ENCODE measurements at places on chromosomes 2 and 18.

GRCh38 chr2:139721411-139721995 is 941.3 kb upstream of the NXPH2 start:
- DNase-seq: no peak

GRCh38 chr18:67845035-67845434 is 328.5 kb upstream of the DSEL start:
- no peak for DNase-seq

- DNase-seq: no peak
Observed at GRCh38 chr2:39218391-39218790, 25.4 kb downstream of the CDKL4 start.

DNA sequence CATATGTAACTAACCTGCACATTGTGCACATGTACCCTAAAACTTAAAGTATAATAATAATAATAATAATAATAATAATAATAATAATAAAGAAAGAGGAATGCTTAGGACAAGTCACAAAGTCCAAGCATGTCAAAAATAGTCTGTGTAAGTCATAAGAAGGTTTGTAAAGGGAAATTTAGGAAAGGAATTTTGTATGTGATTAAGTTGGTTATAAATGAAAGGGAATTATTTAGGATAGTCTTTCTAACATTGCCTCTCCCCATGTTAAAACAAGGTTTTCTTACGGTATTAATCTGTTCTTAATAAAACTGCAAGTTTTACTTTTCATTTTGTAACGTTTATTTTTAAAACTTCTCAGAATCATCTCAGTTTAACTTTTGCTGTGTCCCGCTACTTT is 62.8 kb downstream of the SESTD1 start:
- DNase-seq: no peak

DNA sequence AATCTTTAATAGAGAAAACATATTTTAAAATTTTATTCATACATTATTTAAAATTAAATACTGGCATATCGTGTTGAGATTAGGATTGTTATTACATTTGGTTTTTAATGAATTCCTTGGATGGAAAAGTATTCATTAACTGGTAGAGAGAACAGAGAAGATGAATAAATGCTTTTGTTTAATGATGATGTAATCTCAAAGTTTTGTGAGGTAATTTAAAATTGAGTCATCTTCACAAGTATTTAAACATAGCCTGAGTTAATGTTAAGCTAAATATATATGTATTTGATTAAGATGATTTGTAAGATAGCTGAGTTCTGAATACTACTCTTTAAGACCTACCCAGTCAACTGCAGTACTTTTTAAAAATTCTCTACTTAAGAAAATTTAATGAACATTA is 713.4 kb upstream of the VRK2 start:
- no peak for DNase-seq

DNA sequence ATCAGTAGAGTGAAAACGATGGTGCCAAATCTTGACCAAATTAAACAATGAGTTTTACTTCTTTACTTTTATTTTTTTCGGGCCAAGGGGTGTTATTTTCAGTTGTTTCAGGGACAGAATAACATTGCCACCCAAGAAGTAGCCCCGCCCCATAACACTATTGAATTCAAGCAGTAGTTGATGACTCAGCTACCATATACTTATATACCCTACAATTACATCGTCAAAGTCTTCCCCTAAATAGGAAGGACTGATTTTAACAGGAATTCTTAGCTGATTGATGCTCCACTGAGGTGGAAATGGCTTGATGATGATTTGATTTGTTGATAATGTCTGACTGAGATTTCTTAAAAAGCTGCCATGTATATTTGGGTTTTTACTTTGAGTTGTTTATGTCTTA is 24.7 kb downstream of the LYPD6B start:
- DNase-seq: no peak

DNA sequence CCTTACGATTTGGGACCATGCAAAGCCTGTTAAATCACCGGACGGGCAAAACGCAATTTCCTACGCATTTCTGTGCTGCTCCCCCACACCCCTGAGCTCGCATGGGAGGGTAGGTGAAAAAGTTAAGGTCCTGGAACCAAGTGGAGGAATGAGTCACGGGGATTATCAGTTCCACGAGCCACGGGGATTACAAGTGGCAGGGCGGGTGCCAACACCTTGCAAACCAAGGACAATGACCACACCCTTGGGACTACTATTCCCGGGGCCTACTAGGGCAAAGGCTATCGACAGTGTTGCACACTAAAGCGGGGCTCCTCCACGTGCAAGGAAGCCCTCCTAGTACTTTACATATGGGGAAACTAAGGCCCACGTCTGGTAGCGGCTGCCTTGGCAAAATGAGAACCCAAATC is 447 bp downstream of the RETSAT start:
- DNase-seq: peak; percentile 7

DNA sequence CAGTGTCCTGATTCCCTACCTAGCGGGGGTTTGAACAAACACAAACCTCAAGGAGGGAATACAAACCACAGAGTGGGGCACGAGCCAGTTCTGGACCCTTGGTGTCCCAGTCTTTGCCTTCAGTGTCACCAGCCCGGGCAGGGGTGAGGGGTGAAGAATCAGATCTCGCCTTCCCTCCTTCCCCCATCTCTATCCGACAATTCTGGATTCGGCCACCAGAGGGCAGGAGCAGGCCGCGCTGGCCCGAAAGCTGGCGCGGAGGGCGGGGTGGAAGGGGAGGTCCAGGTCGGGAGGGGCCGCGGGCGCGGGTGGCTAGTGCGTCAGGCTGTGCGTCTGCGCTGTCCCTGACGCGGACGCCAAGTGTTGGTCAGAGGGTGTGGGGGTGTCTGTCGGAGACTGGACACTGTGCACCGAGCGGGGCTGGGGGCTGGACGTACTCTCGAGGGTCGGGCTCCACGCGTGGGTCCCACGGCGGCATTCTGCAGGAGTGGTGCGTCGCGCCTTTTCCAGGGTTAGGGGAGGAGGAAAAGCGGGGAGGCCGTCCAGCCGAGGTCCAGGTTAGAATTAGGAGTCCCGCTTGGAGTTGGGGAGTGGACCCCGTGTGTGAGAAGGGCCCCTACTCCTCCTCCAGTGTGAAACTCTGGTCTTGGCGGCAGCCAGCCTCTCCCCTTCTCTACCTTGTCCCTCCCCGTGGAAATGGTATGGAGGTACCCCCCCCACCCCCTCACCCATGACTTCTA is 2.9 kb upstream of the CRYBA2 start:
- peak; percentile 95 for DNase-seq

DNA sequence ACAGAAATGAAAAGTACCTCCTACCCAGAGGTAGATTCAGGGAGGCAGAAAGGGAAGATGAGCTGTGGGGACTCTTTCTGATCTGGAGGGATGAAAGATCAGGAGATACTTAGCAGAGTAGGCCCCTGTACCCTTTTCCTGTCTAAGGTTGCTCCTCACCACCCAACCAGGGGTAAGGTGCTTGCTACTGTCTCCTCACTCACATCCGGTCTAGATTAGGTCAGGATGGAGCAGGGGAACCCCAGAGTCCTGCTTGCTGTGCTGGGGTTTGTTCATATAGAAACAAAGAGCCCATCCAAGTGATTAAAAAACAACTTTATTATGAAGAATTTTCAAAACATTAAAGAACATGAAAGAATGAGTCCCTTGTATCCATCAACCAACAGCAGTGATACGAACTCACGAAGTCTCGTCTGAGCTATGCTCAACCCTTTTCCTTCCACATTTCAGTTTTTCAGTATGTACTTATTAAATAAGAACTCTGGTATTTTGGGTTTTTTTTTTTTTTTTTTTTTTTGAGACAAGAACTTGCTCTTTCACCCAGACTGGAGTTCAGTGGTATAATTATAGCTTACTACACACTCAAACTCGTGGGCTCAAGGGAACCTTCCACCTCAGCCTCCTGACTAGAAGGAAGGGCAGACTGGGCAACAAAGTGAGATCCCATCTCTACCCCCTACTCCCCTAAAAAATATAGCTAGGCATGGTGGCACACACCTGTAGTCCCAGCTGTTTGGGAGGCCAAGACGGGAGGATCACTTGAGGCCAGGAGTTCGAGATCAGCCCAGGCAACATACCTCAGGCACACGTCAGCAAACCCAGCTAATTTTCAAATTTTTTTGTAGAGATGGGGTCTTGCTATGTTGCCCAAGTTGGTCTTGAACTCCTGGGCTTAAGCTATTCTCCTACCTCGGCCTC is 28.5 kb upstream of the MCFD2 start:
- DNase-seq: peak; percentile 73

DNA sequence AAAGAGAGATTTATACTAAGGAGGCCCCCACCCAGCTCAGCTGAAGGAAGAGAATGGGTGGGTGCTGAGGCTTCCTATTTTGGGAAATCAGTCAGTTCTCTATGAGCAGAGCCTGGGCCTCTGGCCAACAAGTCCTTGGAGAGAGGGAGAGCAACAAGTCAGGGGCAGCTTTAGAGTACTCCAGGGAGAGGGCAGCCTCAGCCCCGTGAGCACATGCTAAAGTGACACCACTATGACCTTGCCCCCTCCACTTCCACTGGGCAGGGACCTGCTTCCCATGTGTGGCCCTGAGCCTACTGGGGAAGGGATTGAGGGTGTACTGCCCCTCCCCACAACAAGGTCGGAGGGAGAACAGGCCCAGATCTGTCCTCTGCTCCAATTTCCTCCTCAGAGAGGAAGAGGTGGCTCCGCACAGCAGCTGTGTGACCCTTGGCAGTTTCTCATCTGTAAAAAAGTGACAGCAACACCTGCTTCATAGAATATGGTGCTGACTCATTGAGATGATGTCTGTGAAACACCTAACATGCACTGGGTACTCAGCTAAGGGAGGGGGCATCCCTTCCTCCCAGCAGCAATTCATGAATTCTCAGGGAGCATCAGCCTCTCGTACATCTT is 72.9 kb downstream of the CLHC1 start:
- no peak for DNase-seq

GRCh38 chr18:34704074-34704473 is 6.0 kb upstream of the DTNA start:
- no peak for DNase-seq

DNA sequence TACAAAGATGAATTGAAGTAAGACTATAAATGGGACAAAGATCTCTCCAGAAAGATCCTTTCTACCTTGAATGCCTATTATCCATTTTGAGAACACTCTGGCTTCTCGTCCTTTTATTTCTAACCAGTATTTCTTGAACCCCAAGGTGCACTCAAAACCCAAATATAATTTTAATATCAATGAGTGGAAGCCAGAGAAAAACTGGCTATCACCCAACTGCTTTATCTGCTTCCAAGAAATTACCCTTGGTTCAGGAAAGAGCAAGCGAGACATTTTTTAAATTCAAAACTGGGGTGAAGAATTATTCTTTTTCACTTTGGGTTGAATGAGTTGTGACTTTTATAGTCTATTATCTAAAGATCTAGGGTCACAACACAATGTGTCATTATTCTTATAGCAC is 221.3 kb downstream of the PTH2R start:
- no peak for DNase-seq

GRCh38 chr2:45132551-45132950 is 123.3 kb upstream of the SIX2 start:
- no peak for DNase-seq

GRCh38 chr2:15633043-15633970 is 41.6 kb downstream of the DDX1 start:
- no peak for DNase-seq

- no peak for DNase-seq
Observed at GRCh38 chr2:111678161-111678560, 205.8 kb downstream of the ANAPC1 start.

GRCh38 chr2:186991766-186992417 is 142.9 kb upstream of the ZSWIM2 start:
- no peak for DNase-seq

- no peak for DNase-seq
Observed at GRCh38 chr2:9831670-9832069, 11.6 kb upstream of the TAF1B start.

- DNase-seq: no peak
Observed at GRCh38 chr2:151852260-151853069, 24.2 kb upstream of the ARL5A start.

- no peak for DNase-seq
Observed at GRCh38 chr2:66507673-66508201, 72.8 kb downstream of the MEIS1 start.

All from activated naive CD4-positive, alpha-beta T cell treated with anti-CD3 and anti-CD28 coated beads, Interleukin-2, amount 50 U/mL, for 72 hours (primary cell).